Hematopoietic multipotent progenitor cell treated with erythropoietin and hydrocortisone succinate and interleukin-3 and kit ligand, for 6 days (in vitro differentiated cells): ENCODE measurements at places on chromosomes 12 and 14.

DNA sequence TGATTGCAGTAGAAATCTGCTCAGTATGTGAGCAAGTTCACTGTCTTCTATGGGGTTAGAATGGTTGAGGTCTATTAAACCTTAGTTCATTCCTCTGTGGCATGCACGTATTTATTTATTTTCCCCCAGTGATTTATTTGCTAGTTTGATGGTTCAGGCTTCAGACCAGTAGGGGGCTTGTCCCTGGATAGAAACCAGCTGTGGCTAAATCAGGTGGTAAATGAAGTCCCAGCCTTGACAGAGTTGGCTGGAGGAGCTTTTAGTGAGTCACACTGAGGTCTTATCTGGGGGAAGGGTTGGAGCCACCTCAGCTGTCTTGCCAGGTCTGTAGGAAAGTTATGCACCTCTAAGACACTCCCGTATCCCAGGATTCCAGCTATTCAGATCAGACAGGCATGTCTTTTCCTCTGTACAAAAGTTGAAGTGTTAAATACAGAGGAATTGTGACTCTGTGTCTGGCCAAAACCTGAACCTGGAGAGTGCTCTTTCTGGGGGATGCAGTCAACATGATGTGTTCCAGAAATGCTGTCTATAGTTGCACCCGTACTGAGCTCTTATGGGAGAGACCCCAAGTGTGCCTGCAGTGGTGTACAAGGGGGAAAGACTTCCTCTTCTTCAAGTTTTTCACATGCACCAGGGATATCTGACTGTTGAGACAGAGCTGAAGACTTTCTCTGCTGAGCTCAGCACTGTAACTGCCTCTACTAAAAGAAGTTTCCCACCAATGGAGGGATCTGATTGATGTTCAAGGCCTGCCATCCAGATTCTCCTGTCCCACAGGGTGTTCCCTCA lies 1322.1 kb downstream of the TMEM121 start:
- peak; percentile 89 for DNase-seq

DNA sequence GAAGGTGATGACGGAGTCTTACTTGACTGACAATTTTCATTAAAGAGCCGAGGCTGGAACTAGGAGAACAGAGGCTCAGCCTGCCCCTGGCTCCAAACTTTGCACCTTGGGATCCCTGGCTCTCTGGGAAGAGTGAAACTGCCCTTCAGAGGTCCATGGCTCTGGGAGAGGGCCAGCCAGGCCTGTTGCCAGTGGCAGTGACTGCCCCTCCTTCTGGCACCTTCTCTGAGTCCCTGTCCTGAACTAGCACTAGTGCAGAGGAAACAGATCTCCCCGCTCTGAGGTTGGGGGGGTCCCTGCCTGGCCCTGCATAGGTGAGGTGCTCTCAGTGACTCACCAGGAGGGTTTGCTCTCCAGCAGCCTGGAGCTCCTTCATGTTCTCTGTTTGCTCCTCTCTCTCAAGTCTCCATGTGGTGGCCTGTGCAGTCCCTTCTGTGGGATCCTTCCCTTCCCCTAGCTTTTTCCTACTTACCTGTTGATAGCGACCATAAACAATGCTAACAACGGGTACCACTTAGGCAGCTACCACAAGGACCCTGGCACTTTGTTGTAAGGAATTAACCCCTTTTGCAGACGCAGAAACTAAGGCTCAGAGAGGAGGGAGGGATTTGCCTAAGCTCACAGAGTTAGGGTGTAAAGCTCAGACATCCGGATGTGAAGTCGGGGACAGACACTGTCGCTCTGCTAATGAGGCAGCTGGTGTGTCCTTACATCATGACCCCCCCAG lies 22.4 kb downstream of the FAM222A start:
- DNase-seq: no peak

DNA sequence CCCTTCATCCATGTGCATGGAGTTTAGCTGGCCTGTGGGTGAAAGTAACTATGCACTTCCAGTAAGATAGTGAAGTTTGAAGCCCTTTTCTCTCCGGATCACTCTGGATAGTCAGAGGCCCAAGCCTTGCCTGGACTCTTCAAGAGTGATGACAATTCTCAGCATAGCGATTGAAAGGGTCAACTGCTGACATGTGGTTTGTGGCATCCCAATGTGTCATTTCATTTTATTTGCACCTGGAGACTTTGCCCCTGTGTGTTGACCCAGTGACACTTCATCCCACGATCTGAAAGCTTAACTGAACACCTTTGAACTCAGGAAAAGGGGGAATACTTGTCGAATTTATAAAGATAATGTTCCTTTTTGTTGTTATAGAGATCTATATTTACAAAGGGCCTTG lies 711.9 kb upstream of the TMEM132C start:
- DNase-seq: no peak

- DNase-seq: no peak
Observed at GRCh38 chr14:73227812-73228781, 9.2 kb upstream of the PAPLN start.

- DNase-seq: no peak
Observed at GRCh38 chr14:35504260-35504659, 29.7 kb upstream of the INSM2 start.

- peak; percentile 39 for DNase-seq
Observed at GRCh38 chr14:75402867-75403413, 24.9 kb upstream of the JDP2 start.

DNA sequence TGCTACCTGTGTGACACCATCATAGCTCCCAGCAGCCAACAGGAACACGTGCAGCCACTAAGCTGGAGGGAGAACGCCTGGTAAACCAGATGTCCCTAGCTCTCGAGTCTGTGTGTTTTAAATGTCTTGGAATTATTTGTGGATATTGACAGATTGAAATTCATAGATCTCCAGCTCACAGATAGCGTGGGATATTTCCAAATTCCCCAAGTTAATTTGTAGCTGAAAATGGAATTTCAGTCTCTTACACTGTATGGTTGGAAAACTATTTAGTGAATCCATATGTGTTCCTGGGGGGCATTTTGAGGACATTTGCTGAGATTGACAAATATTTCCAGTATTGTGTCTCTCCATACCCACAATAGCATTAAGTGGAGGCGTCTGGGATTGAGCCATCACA lies 618.6 kb upstream of the TMEM132C start:
- DNase-seq: no peak

- DNase-seq: no peak
Observed at GRCh38 chr12:117330441-117331113, 30.8 kb downstream of the NOS1 start.

DNA sequence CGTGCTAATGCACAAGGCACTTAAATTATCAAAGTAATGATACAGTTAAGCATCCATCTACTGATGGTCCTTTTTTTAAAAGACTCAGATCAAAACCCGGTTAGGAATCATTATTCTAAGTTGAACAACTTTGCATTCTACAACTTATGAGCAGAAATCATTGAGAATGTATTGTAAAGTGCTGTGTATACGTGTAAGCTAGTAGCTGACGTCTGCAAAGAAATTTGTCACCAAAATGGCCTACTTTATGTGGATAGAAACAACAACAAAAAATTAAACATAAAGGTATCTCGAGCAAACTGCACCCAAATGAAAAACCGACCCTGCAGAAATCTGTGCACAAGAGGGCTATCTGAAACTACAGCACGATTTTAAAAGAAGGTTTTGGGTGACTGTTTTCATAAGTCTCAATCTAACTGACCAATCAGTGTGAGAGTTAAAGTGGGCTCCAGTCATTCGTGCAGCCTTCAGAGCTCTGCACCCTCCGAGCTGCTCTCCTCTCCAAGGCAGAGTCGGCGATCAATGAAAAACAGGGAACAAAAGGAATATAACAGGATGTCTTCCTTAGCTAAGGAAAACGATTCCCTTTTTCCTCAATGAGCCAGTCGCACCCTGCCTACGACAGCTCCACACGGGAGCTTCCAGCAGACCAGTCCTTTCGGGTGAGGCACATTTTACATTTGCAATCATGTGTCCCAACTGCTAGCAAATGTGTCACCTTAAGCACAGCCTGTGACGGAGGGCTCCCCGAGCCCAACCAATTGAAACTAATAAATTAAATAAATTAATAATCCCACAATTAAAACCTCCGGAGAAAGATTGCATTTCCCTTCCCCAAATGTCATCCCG lies 200.7 kb upstream of the FOXN3 start:
- DNase-seq: peak; percentile 64

GRCh38 chr12:1949771-1950470 lies 31.5 kb upstream of the CACNA2D4 start:
- peak; percentile 27 for DNase-seq

DNA sequence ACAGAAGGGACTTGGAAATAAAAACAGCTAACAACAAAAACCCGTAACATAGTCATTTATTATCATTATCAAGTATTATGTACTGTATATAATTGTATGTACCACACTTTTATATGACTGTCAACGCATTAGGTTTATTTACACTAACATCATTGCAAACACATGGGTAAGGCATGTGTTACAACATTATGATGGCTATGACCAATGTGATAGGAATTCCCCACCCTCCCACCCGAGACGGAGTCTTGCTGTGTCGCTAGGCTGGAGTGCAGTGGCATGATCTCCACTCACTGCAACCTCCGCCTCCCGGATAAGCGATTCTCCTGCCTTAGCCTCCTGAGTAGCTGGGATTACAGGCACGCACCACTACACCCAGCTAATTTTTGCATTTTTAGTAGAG lies 82.6 kb downstream of the ERC1 start:
- no peak for DNase-seq

DNA sequence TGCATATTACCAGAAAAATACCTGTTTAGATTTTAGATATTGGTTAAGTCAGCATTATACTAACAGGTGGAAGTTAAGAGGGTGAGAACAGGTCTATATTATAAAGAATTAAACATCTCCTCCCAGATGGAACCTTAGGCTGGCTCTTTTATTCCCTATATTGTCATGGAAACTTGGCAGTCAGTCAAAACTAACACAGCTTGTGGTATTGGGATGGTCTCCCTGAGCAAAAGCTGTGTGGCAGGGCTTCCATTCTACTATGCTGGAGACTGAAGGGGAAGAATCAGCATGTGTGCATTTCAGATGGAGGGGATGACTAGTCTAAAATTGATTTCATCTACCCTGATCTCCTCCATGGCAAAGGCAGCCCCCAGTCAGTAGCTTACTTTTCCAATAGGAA lies 66.7 kb downstream of the SMOC1 start:
- DNase-seq: no peak

DNA sequence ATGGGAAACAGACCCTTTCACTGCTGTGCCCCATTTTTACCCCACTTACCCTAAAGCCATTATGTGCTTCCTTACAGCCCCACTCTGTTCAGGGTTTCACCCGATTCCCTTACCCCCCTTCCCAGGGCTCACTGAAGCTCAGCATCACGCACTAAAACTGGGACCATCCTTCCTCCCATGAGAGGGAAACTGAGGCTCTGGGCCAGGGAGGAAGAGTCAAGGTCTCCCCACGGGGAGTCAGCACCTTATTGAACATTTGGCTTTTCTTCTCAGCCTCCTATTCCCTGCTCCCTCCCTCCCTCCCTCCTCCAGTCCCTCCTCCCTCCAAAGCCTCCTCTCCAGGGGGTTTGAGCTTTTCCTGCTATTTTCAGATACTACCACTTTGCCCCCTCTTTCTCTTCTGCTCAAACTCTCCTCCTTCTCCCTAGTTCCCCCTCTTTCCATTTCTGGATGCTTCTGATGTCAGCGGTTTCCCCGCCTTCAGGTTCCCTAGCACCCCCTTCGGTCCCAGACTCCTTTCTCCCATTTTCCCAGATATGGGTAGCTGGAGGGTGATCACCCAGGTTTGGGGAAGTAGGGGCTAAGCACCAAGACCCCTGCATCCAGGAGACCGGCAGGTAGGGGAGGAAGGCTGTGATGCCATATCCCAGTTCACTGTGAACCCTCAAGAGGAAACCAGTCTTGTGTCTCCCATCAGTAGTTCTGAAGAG lies 960 bp downstream of the GPR162 start:
- DNase-seq: no peak

DNA sequence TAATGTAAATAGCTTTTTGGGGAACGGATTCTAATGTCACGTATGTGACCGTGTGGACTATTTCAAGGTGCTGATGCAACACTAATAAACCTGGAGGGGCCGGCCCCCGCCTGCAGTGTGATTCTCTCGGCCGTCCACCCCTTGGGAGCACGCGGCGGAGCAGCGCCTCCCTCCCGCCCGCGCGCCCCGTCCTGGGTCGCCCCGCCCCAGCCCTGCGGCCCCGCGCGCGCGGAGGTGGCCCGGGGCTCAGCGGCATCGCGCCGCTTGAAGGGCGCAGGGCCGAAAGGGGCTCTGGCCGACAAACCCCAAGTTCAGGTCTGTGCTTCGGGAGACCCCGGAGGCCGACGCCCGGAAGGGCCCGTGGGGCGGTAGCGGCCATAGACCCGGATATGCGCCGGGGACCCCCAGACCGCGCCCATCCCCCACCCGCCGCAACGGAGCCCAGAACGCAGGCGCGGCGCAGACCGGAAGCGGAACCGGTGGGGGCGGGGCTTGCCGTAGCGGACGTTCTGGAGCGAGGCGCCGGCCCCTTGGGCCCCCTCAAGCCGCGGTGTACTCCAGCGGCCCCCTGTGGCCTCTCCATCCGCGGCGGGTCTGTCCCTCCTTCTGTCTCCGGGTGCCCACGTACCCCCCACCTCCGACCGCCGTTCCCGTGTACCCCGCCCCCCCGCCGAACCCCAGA lies at the start of gene TEX22:
TEX22 (plus strand) TSS at position 495 of the 682 bp plus-strand sequence. CDS start 803 bp downstream, outside the sequence.
- peak; percentile 93 for DNase-seq

DNA sequence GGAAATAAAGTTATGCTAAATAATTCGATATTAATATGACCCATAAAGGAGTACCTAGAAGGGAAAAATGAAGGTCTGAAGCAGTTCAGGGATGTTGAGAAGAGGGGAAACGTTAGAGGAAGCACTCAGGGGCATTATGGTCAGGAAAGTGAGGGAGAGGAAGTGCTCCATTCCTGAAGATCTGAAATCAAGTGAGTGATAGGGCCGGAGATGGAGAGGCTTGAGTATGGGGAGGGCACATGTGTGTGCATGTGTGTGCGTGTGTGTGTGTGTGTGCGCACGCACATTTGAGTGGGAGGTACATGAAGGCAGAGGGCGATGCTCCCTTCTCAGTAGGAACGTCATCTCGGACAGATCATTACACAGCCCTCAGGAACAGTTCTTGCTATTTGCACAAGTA lies 4.9 kb upstream of the DCD start:
- DNase-seq: no peak
